Neural crest cell (in vitro differentiated cells): ENCODE measurements at places on chromosomes 13 and 19. TPM values are rescaled to one million over a fixed set of nuclear protein-coding genes. Genes with fewer than 3 reads are reported as not detected.
A peak's percentile ranks its signal among the peaks of the same experiment; 100 is the strongest.

GRCh38 chr13:107900775-107901174, 314.6 kb downstream of the LIG4 start:
- no peak for DNase-seq

- DNase-seq: no peak
Observed at GRCh38 chr19:6164906-6165531, 29.6 kb downstream of the ACSBG2 start.

DNA sequence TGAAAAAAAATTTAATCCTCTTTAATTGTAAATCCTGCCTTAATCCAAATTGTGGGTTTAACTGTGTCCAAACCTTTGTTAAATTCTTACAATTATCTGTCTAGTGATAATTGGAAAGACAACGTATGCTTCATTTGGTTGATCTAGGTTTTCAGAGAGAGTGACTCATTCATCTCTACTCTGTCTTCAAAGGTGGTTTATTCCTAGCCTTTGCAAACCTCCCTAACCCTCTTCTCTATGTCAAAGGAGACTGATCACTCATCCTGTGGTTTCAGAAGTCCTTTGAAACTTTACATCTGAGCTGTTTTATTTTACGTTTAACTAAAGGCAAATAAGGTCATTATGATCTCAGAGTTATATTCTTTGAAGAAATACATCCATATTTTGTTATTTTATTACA, 8.8 kb upstream of the OXGR1 start:
- DNase-seq: no peak

- no peak for DNase-seq
Observed at GRCh38 chr19:2865334-2866100, 1.6 kb upstream of the ZNF556 start.

DNA sequence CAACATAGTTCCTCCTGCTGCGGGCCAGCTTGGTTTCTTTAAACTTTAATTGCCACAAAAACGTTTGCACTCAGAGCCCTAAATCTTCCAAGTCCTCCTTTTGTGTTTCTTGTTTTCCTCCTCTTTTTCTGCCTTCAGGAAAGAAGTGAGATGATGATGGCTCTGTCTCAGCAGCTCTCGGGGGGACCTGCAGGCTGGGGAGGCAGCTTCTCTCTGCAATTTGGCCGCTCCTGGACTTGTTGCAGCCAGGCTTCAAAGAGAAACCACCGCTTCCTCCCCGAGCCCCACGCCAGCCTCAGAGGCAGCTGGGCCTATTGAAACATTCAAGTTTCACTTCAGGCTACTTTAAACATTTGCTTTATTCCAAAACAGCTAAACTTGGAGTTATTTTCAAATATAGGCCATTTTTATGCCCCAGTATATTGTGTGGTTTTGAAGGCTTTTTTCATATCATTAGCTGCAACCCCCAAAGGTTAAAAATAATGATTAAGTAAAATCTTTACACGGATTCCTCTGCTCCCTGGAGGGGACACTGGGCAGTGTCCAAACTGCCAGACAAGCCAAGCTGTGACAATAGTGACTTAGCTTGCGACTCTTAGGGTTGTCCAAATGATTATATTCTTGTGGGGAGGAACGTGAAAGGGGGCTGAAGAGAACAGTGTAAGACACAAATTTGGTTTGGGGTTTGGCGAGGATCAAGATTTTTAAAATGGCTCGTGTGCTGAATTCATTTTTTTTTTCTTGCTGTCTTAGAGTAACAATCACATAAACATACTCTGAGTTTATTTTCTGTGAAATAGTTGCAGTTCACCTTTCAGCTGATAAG, 330.8 kb downstream of the DLEU7 start:
- peak; percentile 24 for DNase-seq

GRCh38 chr19:5818594-5818993, 13.7 kb downstream of the NRTN start:
- no peak for DNase-seq

The ONECUT3 gene
- 0.93 and 1.0 TPM in 2 replicates for total RNA-seq
